ENCODE measurements at places on chromosomes 4 and X. TPM values are rescaled to one million over a fixed set of nuclear protein-coding genes. Genes with fewer than 3 reads are reported as not detected.

GRCh38 chr4:180234730-180235129 lies 2008.5 kb upstream of the TENM3 start:
- DNase-seq, result no peak

DNA sequence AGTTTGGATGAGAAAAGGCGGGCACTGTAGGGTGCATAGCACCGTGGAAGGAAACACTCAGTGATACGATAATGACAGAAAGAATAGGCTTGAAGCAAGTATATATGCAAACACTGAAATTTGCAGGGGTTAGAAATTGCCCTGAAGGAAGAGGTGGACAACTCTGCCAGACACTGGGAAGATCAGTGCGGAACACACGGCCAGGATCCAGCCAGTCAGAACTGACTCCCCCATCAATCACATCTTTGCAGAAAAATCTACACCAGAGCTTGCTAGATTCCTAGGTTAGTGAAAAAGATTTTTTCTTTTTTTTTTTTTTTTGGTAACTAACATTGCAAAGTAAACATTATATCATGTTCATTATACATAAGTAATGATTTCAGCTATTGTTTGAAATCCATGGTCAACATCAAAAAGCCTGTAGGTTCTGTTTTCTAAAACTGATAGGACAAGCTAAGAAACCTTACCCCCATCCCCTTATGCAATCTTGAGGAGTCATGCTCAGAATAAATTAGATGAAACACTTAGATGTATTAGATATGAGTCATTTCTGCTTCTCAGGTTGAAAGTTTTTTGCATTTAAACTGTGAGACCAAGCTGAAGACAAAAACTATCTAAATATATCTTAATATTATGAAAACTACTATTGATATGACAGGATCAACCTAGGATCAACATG lies 38.9 kb downstream of the TRIML1 start:
- no peak for DNase-seq

GRCh38 chr4:173777921-173778320 lies 247.9 kb upstream of the HAND2 start:
- no peak for DNase-seq

GABRE gene
- polyA plus RNA-seq, result 4.1 TPM

RAB41 gene
- polyA plus RNA-seq, result 0.93 TPM

FSTL5 gene
- polyA plus RNA-seq, result 2.7 TPM

BTC gene
- polyA plus RNA-seq, result 6.2 TPM
